Hippocampal formation (tissue), 2 donors: ENCODE measurements at places on chromosomes 2 and 18.

DNA sequence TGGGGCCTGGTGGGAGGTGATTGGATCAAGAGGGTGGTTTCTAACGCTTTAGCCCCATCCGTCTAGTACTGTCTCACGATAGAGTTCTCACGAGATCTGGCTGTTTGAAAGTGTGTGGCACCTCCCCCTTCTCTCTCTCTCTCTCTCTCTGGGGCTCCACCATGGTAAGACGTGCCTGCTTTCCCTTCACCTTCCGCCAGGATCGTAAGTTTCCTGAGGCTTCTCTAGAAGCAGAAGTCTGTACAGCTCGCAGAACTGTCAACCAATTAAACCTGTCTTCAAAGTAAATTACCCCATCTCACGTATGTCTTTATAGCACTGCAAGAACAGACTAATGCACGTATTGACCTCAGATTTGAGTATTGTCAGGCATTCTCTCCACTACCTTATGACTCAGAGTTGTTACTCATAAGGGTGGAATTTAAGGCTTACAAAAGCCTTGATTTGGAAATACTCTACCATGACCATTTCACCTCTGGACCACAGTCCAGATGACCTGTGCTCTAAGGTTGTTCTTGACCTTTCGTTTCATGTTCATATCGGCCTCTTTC is 99.5 kb upstream of the AGAP1 start:
- no peak for DNase-seq

GRCh38 chr2:97759727-97760407 is 46.5 kb downstream of the ZAP70 start:
- no peak for DNase-seq

GRCh38 chr2:211068108-211068780 is 511.8 kb downstream of the CPS1 start:
- no peak for DNase-seq

DNA sequence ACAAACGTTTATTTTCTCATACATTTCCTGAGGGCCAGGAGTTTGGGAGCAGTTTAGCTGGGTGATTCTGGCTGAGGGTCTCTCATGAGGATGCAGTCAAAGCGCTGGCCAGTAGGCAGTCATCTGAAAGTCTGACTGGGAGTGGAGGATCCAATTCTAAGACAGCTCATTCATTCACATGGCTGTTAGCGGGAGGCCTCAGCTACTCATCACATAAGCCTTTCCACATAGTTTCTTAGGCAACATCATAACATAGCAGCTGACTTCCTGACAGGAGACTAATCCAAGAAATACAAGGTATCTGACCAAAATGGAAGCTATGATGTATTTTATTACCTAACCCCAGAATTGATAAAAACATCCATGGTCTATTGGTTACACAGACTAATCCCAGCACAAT is 2.9 kb upstream of the MRPL44 start:
- DNase-seq: no peak

- no peak for DNase-seq
Observed at GRCh38 chr2:232103140-232103737, 141.7 kb downstream of the DIS3L2 start.
